ENCODE measurements at places on chromosomes 4 and X.

- no peak for DNase-seq
Observed at GRCh38 chr4:109040441-109040840, 262.0 kb downstream of the COL25A1 start.

DNA sequence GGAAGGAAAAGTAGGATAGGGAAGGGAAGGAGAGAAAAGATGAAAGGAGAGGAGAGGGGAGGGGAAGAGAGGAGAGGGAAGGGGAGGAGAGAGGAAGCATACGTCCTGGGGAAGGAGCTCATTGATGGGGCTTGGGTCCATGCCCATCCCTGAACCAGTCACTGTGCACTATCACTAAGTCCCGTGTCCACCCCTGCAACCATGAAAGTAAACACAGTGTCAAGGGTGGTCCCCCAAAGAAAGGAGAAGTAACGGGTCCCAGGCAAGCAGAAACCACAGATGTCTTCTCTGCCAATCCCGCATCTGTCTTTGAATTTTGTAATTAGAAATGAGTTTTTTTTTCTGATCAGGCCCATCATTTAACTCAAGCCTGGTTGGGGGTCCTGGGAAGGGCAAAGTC is 55.2 kb downstream of the LGI2 start:
- no peak for DNase-seq

- DNase-seq: no peak
Observed at GRCh38 chrX:150926791-150927190, 28.3 kb upstream of the CD99L2 start.

DNA sequence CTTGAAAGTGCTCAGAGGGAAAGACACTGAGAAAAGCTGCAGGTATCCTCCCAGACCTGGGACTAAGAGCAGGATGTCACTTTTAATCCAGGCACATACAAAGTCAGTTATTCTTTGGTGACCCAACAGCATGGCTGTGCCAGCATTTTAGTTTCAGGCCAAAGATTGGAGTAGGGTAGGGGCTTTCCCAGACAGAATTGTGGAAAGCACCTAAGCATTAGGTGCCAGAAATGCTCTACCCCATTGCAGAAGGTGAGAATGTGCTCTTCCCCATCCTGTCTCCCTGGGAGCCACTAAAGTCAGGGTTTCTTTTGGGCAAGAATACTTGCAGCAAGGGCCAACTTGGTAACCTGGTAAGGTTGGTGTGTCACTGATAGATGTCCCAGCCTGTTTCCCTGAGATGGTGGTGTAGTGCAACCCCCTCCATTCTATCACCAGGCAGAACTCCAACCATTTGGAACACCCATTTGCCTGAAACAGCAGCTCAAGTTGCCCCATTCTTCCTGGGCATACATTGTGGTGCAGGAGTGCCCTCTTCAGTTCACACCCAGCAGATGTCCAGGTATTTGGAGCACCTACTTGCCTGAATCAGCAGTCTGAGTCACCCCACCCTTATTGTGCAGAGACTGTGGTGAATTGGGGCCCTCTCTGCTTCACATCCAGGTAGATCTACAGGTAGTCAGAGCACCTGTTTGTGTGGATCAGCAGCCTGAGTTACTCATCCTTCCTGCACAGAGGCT is 183.5 kb downstream of the ZC4H2 start:
- no peak for DNase-seq

DNA sequence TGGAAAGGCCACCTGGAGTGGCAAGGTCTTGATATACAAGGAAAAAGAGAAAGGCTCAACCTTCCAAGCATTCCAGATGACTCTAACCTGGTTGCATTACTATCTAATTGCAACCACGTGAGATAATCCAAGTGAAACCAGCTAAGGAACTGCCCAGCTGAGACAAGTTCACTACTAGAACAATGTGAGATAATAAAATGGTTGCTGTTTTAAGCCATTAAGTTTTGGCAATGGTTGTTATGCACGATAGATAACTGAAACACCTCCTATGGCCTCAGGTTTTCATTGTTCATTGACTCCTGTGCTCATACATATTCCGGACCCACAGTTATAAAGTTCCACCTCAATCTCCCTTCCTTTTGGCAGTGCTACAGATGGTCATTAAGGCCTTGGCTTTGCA is 9.2 kb upstream of the CXorf66 start:
- no peak for DNase-seq

DNA sequence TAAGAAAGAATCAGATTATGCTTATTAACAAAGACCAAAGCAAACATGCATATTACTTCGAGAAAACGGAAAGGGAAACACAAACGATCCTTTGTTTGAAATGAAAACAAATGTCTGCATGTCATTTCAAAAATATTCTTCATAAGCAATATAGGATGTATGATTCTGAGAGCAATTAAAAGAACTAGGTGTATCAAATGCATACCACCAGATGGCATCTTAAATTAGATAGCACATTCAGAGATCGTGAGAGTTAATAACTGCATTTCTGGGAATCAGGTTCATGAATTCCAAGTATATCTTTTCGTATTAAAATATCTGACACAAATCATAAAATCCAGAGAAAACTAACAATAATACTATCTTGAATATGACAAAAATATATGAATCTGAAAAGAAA is 159.5 kb downstream of the PPP3CA start:
- no peak for DNase-seq

DNA sequence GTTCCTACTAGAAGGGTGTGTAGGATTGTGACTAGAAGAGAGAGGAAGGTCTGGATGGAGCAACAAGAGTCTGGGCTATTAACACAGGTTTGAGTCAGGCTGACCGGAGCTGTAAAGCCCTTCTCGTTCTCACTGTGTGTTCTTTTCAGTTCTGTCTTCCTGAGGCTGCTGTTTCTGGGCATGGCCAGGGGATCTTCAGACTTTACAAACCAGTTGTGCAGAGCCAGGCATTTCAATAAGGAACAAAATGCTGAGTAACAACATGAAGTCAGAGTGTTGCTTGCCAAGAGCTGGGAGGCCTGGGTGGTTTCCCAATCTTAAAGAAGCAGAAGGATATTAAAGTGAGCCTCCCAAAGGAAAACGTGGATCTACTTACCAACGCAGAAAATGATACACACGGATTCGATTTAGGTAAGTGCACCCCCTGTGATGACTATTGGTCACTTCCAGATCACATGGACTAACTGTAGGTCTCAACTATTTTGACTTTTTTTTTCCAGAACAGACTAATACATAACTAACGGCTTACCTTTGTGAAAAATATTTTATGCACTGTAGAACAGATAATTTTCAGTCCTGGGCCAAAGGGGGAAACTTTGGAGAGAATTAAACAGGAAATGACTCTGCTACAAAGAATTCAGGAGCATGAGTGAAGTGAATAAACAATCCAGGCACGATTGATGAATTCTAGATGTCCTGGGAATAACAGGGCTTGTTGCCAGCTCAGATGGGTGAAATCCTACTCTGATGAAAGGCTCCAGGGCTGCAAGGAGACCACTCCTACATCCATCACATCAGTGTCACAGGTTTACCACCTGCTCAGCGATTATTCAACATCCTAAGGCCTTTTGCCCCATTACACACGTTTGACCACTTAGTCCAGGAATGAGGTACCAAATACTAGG is 94.5 kb downstream of the ANXA3 start:
- DNase-seq: no peak

GRCh38 chr4:84582988-84583875 is at the start of gene CDS1:
Gene CDS1 (plus strand): TSS chr4:84583127. CDS start chr4:84583402, 275 bp downstream.
- no peak for DNase-seq

DNA sequence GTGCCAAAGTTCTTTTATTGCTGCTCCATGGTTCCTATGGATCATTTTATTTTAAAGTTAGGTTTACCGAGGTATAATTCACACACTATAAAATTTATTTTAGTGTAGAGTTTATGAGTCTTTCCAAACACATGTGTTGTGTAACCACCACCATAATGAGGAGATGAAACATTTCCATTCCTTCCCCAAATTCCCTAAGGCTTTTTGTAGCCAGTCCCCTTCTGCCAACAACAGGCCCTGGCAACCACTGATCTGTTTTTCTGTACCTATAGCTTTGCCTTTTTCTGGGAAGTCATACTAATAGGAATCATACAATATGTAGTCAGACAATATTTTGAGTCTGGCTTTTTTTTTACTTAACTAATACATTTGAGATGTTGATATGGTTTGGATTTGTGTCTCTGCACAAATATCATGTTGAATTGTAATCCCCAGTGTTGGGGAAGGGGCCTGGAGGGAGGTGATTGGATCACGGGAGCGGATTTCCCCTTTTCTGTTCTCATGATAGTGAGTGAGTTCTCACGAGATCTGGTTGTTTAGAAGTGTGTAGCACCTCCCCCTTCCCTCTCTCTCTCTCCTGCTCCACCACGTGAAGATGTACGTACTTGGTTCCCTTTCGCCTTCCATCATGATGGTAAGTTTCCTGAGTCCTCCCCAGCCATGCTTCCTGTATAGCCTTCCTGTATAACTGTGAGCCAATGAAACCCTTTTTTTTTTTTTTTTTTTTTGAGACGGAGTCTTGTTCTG is 59.6 kb upstream of the DHX15 start:
- DNase-seq: no peak

GRCh38 chrX:53483838-53484405 is 49.8 kb upstream of the HSD17B10 start:
- no peak for DNase-seq

DNA sequence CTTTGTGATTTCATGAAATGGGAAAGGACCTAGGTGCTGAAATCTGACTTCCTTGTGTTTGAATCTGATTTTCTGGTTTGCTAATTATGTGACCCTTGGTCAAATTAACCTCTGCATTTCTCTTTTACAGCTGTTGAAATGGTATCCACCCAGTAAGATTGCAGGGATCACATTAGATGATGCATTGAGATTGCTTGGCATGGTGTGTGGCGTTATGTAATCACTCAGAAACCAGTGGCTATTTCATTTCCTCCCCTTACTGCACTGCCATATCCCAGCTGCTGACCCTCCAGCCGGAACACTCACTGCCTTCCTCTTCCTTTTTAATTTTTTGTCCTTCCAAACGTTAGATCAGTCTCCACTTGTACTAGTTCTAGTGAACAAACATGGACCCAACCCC is 79.0 kb downstream of the KLHL8 start:
- DNase-seq: no peak

DNA sequence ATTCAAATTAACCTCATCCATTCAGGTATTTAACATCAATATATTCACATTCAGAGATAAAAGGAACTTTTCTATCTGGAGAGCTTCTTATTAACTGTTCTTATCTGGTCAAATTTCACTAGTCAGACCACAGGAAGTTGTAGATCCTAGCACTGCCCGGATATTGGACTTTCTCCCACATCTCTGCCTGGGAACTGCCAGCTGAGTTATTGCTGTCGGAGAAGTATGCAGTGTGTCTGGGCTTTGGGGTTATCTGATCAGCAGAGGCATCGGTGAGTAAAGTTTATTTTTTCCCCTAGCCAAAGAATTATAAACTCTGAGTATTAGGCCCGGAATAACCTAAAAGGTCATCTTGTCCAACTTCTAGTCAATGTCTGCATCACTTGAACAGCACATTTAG is 45.1 kb downstream of the OR13H1 start:
- no peak for DNase-seq

DNA sequence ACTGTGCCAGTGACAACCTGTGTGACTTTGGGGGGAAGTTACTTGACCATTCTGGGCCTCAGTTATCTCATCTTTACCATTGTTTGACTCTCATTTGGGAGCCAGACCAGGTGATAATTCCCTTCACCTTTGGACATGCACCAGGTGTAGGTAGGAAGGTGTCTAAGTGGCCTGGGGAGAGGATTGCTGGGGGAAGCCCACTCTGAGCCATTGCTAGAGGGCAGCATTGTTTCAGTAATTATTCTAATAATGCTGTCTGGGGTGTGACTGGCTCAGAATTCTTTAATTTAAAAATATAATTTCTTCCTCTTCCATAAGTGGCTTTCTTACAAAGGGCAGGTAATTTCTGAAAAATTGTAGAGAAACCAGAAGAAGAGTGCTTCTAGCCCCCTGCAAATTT is 104.3 kb downstream of the RTL9 start:
- DNase-seq: no peak

GRCh38 chr4:142719854-142720541 is 126.1 kb downstream of the INPP4B start:
- DNase-seq: no peak

DNA sequence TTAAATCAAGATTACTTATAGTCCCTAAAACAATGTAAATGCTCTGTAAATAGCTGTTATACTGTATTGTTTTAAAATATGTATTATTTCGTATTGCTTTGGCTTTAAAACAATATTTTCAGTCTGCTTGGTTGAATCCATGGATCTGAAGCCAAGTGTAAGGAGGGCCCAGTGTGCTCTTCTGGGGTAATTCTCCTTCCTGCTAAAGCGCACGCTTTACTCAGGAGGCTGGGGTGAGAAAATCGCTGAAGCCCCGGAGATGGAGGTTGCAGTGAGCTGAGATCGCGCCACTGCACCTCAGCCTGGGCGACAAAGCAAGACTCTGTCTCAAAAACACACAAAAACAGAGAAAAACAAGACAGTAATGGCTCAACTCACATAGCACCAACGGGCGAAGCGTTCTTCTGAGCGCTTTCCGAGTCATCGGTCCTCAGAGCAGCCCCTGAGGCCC is 391 bp upstream of the IDUA start:
- DNase-seq: no peak

GRCh38 chr4:57403591-57403990 is 293.4 kb upstream of the IGFBP7 start:
- DNase-seq: no peak

DNA sequence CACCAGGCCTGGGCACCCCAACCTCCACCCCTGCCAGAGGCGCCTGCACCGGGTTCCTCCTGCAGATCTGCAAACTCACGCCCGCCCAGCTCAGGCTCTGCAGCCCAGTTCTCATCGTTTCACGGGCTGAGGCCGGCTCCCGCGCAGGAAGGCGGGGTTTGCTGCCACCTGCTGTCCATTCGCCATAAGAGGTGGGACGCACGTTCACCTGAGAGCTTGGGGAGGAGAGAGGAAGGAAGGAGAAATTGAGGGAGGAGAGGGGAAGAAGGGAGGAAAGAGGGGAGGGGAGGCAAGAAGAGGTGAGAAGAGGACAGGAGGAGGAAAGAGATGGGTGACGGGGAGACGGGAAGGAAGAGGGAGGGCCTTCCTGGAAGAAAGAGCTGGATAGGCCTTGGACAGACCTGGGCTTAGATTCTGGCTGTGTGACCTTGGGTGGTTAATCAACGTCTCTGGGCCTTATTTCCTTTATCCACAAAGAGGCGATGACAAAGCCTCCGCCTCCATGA is 114.5 kb downstream of the ADRA2C start:
- DNase-seq: peak; percentile 34

DNA sequence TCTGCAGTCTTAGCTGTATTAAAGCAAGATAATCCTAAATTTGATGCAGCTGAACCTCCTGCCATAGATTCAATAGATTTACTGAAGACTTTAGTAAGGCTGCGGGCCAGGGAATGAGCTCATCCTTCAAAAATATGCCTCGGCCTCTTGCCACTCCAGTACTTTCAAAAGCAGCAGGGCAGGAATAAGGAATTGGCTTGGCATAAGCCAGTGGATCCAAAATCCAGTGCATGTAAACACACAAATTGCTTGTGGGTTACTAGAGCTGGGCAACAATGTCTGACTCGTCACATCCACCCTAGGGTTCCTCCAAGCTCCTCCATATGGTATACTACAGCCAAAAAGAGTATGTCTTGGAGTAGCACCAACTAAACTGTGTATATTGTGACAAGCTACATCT is 165.0 kb downstream of the AMELX start:
- DNase-seq: no peak

- DNase-seq: no peak
Observed at GRCh38 chr4:155908187-155909139, 5.0 kb downstream of the TDO2 start.
